Breast epithelium (tissue), 4 donors: ENCODE measurements at places on chromosomes 2 and 18. TPM values are rescaled to one million over a fixed set of nuclear protein-coding genes. Genes with fewer than 3 reads are reported as not detected.

Gene SLC9A2
- total RNA-seq = 0.73 TPM

Gene UGT1A10
- total RNA-seq = not detected

Gene GREB1L
- total RNA-seq = 8.9 TPM

Gene RNF125
- total RNA-seq = 4.5 TPM

Gene RNU2-63P
- total RNA-seq = not detected

Gene ERFE
- total RNA-seq = 0.98 TPM

Gene ANKRD30B
- not detected for total RNA-seq

Gene ALLC
- total RNA-seq = 0.16 TPM

Gene PJVK
- 6.9 TPM for total RNA-seq

Gene SATB2
- total RNA-seq = 2.3 TPM

DNA sequence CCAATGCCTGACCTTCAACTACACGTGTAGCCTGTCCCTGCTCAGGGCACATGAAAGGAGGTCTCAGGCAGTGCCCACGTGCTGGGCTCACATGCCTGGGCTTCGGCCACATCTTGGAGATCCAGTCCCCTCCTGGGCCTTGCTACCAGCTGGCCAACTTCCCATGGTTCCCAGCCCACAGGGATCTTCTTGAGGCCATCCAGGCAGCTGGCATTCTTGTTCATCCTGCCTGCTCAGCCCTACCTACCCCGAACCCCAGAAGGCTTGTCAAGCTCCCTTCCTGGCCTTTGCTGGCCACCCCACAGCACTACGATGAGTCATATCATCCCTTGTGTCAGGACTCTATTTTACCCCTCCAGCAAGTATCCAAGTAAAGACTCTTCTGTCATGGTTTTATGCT is 97.1 kb downstream of the ZBTB7C start:
- H3K4me1 ChIP-seq = peaks cover 8% of the 10 kb centered on the region

DNA sequence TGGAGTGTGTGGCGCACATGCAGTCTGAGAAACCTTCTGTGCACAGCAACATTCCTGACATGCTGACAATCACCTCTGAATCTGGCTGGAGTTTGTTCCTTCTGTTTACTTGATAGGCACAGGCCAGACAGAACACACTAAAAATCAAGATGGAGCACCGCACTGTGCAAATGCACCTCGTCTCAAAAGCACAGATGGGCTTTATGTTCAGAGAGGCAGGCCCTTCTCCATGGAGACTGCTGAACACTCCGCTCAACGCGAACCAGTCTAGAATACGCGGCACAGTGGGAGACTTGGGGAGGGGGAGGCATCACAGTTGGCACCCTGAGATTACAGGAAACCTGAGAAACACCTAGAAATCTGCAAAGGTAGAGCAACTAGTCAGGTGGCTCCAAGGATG is 58.4 kb upstream of the DNMT3A start:
- no peak overlapping the region for H3K4me3 ChIP-seq
- H3K4me1 ChIP-seq = no peaks in the 10 kb centered on the region
- no peaks in the 10 kb centered on the region for H3K36me3 ChIP-seq
- H3K27ac ChIP-seq = no peak overlapping the region
- no peak for DNase-seq

DNA sequence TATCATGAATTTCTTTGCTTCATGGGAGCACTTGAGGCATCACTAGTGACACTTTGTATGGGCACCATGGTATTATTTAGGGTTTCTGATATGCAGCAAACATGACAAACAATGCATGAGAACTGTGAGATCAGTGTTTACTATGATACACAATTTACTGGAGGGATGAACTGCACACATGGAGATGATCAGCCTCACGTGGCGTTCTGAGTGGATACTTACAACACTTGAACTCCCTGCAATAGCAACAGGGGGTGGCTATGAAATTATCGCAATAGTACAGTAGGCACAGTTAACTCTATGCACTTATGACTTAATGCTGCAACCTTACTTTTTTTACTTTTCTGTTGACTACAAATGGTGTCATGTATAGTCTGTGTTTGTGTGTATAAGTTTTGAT is 18.5 kb upstream of the UGT1A8 start:
- DNase-seq = no peak
- H3K27me3 ChIP-seq = no peaks in the 10 kb centered on the region
- H3K4me1 ChIP-seq = no peaks in the 10 kb centered on the region
- no peak overlapping the region for H3K4me3 ChIP-seq
- H3K36me3 ChIP-seq = no peaks in the 10 kb centered on the region

DNA sequence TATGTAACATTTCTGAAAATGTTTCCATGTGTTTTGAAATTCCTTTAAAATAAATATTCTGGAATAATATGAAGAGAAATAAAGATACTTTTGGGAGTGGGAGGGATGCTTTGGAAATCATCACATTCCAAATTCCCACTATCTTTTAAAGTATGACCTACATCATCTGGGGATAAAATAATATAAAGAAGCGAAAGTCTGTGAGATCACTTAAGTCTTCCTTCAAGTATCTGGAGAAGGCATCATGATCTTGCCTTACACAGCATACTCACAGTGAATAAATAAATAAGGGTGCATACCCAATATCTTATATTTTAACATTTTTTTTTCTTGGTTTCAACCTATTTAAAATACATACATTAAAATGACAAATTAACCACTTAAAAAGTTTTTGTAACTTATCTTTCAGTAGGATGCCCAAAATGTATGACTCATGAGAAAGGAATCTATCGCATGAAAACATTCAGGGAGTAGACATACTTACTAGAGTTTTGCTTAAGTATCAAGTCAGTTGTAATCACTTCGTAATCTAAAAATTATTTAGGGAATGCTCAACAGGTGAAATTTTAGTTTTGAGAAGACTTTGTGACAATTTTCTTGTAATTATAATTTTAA is 248.3 kb upstream of the COL3A1 start:
- no peak overlapping the region for H3K27ac ChIP-seq
- H3K4me3 ChIP-seq = no peak overlapping the region
- H3K36me3 ChIP-seq = no peaks in the 10 kb centered on the region
- no peaks in the 10 kb centered on the region for H3K27me3 ChIP-seq
- no peak for DNase-seq

- no peaks in the 10 kb centered on the region for H3K36me3 ChIP-seq
- H3K27me3 ChIP-seq = no peaks in the 10 kb centered on the region
- H3K4me1 ChIP-seq = no peaks in the 10 kb centered on the region
- H3K4me3 ChIP-seq = no peak overlapping the region
- no peak overlapping the region for H3K27ac ChIP-seq
- DNase-seq = no peak
Observed at GRCh38 chr2:12858786-12859185, 142.1 kb downstream of the TRIB2 start.

DNA sequence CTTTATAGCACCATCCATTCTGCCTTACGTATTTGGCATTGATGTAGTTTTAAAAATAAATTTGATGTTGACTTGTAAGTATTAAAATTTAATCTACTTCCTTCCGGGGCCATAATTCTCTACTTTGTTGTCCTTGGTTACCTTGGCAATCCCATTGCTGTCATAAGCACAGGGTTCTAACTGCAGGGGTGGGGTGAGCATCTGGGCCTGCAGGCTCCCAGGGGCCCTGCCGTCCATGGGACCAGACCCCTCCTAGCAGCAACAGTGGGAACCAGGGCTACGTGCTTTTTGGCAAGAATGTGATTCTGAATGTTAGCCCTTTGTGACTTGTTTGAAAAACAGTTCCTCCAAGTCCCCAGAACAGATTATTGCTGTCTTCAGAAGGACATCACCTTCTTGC is 4.9 kb downstream of the ASAP2 start:
- no peaks in the 10 kb centered on the region for H3K36me3 ChIP-seq
- H3K27me3 ChIP-seq = no peaks in the 10 kb centered on the region
- no peaks in the 10 kb centered on the region for H3K4me1 ChIP-seq
- no peak for DNase-seq
- H3K27ac ChIP-seq = peak overlapping the region; percentile 64

DNA sequence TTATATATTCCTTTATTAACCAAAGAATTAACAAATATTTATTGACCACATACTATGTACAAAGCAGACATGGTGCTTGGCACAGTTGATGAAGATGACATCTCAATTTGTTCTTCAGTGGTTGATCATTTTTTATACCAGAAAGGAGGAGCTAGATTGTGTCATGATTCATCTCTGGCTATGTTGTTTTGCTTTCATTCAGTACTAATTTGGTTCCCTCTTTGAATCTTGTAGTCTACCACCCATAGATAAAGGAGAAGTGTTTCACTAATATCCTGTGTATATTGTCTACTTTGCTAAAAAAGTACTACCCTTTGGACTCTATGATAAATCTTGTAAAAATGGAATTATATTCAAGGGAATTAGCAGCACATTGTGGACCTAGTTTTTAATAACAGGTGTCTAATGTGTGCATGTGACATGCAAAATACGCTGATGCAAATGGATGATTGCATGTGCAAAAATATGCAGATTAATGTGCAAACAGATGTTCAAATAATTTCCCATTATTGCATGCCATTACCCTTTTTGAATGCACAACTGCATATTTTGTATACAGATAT is 313.2 kb upstream of the ZEB2 start:
- no peak for DNase-seq
- H3K27me3 ChIP-seq = no peaks in the 10 kb centered on the region
- no peak overlapping the region for H3K4me3 ChIP-seq
- no peak overlapping the region for H3K27ac ChIP-seq
- H3K4me1 ChIP-seq = no peaks in the 10 kb centered on the region

GRCh38 chr2:126655051-126655450 is 907 bp upstream of the GYPC start:
- DNase-seq = no peak
- H3K4me3 ChIP-seq = peak overlapping the region; percentile 74
- no peaks in the 10 kb centered on the region for H3K4me1 ChIP-seq

DNA sequence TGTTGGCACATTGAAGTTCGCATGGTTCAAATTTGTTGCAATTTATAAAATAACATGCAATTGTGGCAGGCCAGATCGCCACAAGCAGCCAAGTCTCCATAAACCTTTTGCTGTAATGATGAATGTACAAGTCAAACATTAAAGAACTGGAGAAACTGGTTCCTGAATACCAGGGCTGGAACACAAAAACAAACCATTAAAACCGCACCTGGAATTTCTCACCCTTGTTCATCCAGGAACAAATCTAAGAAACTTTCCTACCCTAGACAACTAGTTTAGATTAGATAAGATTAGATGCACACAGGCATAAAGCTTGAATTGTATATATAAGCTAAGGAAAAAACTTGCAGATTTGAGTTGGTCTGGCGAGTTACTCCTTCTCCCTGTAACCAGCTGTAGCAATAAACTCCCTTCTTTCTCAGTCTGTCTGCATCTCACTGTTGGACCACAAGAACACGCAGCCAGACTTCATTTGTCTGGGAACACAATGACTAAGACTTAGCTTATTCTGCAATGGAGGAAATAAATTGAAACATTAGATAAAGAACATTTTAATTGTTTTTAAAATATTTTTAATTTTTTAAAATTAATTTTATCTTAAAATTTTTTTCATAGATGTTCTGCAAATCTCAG is 1835.5 kb upstream of the LRRTM1 start:
- H3K36me3 ChIP-seq = no peaks in the 10 kb centered on the region
- H3K4me1 ChIP-seq = no peaks in the 10 kb centered on the region
- no peak for DNase-seq
- H3K27me3 ChIP-seq = no peaks in the 10 kb centered on the region
- H3K27ac ChIP-seq = no peak overlapping the region

- H3K4me1 ChIP-seq = peaks cover 23% of the 10 kb centered on the region
- H3K27me3 ChIP-seq = no peaks in the 10 kb centered on the region
- H3K36me3 ChIP-seq = no peaks in the 10 kb centered on the region
- H3K4me3 ChIP-seq = no peak overlapping the region
Observed at GRCh38 chr18:61635901-61636528, 256.8 kb downstream of the RNF152 start.

DNA sequence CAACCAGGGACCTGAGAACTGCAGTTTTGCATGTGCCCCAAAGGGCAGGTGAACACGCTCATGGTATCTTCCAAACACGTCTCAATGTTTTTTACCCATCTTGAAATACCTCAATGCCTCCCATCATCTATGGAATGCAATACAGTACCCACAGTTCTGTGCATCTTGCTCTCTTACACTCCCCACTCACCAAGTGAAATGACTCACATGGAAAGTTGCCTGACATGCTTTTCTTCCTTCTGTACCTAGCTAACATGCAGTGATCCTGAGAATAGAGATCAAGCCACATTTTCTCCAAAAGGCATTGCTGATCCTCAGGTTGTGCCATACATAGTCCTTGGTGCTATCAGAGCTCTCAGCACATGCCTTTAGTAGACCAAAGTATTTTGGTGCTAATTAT is 373.9 kb downstream of the GPD2 start:
- H3K27me3 ChIP-seq = no peaks in the 10 kb centered on the region
- H3K4me3 ChIP-seq = no peak overlapping the region
- H3K4me1 ChIP-seq = no peaks in the 10 kb centered on the region

- H3K27me3 ChIP-seq = no peaks in the 10 kb centered on the region
- no peak overlapping the region for H3K27ac ChIP-seq
- no peaks in the 10 kb centered on the region for H3K4me1 ChIP-seq
- H3K36me3 ChIP-seq = no peaks in the 10 kb centered on the region
- H3K4me3 ChIP-seq = no peak overlapping the region
Observed at GRCh38 chr2:5720426-5720825, 28.2 kb downstream of the SOX11 start.

GRCh38 chr2:128813352-128814034 is 494.8 kb upstream of the HS6ST1 start:
- H3K36me3 ChIP-seq = no peaks in the 10 kb centered on the region
- no peak overlapping the region for H3K27ac ChIP-seq
- H3K4me1 ChIP-seq = no peaks in the 10 kb centered on the region
- H3K27me3 ChIP-seq = no peaks in the 10 kb centered on the region

DNA sequence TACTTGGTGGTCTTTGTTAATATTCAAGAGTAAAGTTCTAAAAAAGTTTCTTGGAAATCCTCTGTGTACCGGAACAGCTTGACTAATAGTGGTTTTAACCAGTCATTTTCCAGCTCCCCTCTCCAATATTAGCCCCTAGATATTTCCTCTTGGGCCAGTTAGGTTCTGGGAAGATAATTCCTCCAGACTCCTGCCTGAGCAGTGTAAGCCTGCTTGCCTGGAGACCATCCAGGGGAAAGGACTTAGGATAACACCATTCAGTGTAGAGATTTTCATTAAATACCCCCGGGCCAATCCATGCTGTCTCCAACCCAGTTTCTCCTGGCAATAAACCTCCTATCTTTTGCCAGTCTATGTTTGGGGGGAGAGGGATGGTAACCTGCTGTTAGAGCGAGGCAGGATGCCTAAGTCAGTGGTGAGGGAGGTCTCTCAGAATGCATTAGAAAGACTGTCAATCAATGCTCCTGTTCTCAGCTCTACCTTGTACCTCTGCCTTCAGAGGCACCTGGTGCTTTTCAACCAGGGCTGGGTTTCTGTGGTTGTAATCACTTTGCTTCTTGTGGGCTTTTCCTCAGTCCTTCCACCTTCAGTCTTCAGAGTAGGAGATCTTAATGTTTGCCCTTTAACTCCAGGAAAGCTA is 186.4 kb downstream of the RNF152 start:
- H3K36me3 ChIP-seq = no peaks in the 10 kb centered on the region
- H3K4me1 ChIP-seq = no peaks in the 10 kb centered on the region
- H3K27ac ChIP-seq = no peak overlapping the region
- DNase-seq = no peak

DNA sequence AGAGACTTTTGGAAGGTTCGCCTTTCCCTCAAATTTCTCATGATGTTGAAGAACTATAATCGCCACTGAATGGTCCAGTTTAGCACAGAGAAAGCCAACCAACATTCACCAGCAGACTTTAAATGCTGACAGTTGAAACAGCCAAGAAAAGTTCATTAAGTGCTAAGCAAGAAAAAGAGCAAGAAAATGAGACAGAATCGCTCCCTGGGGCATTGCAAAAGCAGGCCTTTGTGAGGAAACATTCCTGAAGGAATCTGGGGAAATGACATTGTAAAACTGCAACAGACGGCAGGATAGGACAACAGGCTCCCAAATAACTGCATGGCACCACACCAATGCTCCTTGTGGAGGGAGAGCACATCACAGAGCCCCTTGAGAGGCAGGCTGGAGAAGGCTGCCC is 269.3 kb upstream of the ID2 start:
- no peak overlapping the region for H3K4me3 ChIP-seq
- H3K27me3 ChIP-seq = no peaks in the 10 kb centered on the region
- H3K27ac ChIP-seq = peak overlapping the region; percentile 67
